ENCODE measurements at places on chromosomes 2 and 18. TPM values are rescaled to one million over a fixed set of nuclear protein-coding genes. Genes with fewer than 3 reads are reported as not detected.

GRCh38 chr2:8761529-8762164, 75.8 kb downstream of the KIDINS220 start:
- DNase-seq = peak; percentile 23

Gene SNORC
- not detected for polyA plus RNA-seq

Gene TXNDC2
- polyA plus RNA-seq = not detected

Gene SKA1
- 0.88 TPM for polyA plus RNA-seq

Data from CD4-positive, CD25-positive, alpha-beta regulatory T cell (primary cell).